ENCODE measurements at places on chromosomes 13 and 19.

- DNase-seq = no peak
These were observed 15.5 kb downstream of the C13orf46 start for GRCh38 chr13:113958373-113958772.

DNA sequence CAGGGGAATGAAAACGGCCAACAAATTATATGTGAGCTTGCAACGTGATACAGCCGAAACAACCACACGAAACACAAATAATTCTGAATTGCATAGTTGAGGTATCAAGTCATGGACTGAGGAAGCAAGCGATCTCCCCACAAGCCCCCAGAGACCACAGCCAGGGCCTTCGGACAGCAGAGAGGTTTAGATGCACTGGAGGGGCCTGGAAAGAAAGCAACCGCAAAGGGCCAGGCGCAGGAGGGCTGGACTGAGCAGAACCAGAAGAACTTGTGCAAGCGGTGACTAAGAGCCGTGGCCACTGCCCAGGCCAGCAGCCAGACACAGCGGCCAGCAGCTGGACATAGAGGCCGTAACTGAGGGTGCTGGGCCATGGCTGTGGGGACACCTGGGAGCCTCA, 131.4 kb downstream of the TNFRSF19 start:
- no peak for DNase-seq

- DNase-seq = no peak
These were observed 77.8 kb upstream of the RFC3 start for GRCh38 chr13:33740134-33740538.

- peak; percentile 36 for DNase-seq
These were observed at the start of gene TLE5 for GRCh38 chr19:3062165-3063105. TSS of gene TLE5 (minus strand) at chr19:3062495. CDS start at chr19:3062200, 295 bp downstream.

DNA sequence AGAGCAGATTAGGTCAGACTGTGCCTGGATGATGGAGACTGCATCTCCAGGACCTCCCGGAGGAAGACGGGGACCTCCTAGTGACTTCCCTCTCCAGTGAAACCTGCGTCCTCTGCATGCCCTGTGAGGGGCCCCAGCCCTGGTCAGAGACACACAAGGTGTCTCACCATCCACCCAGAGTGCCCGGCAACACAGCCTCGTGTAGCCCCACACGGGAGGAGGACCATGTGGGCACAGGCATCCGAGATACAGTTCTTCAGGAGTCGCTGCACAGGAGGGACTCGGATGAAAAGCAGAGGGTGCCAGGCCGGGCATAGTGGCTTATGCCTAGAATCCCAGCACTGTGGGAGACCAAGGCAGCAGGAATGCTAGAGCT, 64.8 kb downstream of the PEPD start:
- no peak for DNase-seq

All from activated CD8-positive, alpha-beta memory T cell treated with anti-CD3 and anti-CD28 coated beads for 4 hours (primary cell).